ENCODE measurements at places on chromosomes 3 and 15. TPM values are rescaled to one million over a fixed set of nuclear protein-coding genes. Genes with fewer than 3 reads are reported as not detected.

The CCRL2 gene
- not detected for total RNA-seq

The OXTR gene
- total RNA-seq = 24.0 TPM

The SMCO1 gene
- not detected for total RNA-seq

The PCSK6 gene
- 0.55 TPM for total RNA-seq

DNA sequence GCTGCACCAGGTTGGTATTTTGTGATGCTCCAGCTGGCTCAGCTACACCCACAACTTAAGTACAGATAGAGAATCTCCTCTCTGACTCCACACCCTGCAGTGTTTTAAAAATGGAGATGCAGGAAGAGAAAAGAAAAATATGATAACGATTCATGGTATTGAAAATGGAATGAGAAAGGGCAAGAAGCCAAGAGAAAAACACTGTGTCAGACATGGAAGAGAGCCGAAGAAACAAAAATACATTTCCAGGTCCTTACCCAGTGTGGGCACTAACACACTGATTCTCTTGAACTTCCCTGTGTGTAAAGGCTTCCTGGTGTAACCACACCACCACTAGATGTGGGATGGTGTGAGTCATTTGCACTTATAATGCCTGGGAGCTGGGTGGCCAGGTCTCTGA lies 93.1 kb downstream of the GMPS start:
- no peaks in the 10 kb centered on the region for H3K36me3 ChIP-seq
- H3K27ac ChIP-seq = peak overlapping the region; percentile 55
- DNase-seq = no peak
- peaks cover 22% of the 10 kb centered on the region for H3K4me1 ChIP-seq

DNA sequence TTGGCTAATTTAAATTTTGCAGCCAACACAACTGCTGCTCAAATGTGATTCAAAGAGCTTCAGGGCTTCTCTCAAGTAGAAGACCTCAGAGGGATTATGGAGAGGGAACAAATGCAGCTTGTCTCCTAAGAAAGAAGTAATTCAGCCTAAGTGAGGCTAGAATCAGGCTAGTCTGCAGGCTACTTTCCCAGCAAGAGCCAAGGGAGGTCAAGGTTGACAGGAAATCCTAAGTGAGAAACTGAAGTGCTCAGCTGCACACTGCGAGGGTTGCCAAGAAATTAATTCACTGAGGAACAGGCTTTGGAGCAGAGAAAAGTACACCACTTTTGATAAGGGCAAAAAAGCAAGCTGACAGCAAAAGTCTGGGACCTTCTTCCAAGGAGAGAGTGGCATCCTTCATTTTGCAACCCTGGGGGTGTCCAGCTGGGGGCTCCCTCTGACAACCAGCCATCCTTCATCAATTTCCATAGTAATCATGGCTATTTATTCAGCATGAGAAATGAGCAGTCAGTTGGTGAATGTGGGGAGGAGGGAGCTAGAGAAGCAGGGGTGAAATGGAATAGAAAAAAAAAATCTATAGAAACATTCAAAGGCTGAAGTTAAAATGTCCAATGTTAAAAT lies 646.4 kb upstream of the ADAMTS9 start:
- peaks cover 5% of the 10 kb centered on the region for H3K4me1 ChIP-seq
- H3K27ac ChIP-seq = no peak overlapping the region
- no peak for DNase-seq
- peaks cover 28% of the 10 kb centered on the region for H3K27me3 ChIP-seq
- no peaks in the 10 kb centered on the region for H3K36me3 ChIP-seq

DNA sequence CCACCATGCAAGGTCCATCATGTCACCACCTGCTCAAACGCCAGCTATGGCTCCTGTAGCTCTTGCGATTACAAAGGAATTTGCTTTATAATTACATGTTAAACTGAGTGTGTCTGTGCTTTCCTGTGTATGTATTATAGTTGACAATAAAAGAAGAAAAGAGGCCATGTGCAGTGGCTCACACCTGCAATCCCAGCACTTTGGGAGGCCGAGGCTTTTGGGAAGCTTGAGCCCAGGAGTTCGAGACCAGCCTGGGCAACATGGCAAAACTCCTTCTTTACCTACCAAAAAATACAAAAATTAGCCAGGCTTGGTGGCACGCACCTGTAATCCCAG lies 27.0 kb downstream of the ATRIP start:
- H3K4me1 ChIP-seq = peaks cover 22% of the 10 kb centered on the region
- DNase-seq = no peak
- H3K27ac ChIP-seq = peak overlapping the region; percentile 100

GRCh38 chr15:38904298-38904697 lies 339.7 kb upstream of the RASGRP1 start:
- H3K4me3 ChIP-seq = no peak overlapping the region
- H3K27ac ChIP-seq = no peak overlapping the region
- peaks cover 6% of the 10 kb centered on the region for H3K36me3 ChIP-seq
- H3K4me1 ChIP-seq = peaks cover 8% of the 10 kb centered on the region
- DNase-seq = no peak
- no peaks in the 10 kb centered on the region for H3K27me3 ChIP-seq

DNA sequence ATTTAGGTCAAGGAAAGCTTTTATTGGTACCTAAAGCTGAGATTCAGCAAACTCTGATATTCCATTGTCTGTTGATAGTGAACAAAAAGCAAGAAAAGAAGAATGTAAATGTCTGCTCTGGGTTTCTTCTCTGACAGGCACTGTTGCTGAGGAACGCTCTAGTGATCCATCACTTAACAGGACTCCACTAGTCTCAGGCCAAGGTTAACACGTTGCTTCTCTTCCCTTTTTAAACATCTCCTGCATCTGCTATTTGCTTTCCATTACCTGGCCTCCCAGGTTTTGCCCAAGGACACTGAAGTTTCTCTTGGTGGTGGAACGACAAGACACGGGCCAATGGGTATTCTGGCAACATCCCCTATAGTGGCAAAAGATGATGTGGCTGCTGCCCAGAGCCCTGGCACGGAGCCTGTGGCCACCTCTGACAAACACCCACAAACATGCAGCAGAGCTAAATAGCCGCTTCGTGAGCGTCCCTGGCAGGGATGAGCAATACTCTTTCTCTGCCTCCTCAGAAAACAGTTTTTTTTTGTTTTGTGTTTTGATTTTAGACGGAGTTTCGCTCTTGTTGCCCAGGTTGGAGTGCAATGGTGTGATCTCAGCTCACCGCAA lies 97.8 kb upstream of the AKAP13 start:
- no peak overlapping the region for H3K4me3 ChIP-seq
- H3K36me3 ChIP-seq = no peaks in the 10 kb centered on the region
- H3K27ac ChIP-seq = no peak overlapping the region
- peaks cover 2% of the 10 kb centered on the region for H3K4me1 ChIP-seq
- DNase-seq = no peak

DNA sequence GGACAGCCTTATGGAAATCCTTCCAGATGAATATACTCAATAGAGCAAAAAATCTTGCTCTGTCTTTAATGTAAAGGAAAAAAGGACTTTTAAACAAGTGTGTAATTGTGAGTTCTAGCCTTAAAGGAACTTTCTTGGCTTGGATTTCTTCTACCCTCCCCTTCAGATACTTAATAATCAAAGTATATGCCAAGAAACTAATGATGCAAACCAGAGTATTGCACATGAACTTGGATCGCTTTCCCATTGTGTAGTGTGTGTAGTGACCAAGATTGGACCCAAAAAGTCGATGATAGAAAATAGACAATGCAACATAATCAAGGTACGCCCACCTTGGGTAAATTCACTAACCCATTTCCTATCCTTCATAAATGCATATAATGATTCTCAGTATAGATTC lies 123.8 kb downstream of the TIGIT start:
- H3K36me3 ChIP-seq = no peaks in the 10 kb centered on the region
- no peak overlapping the region for H3K4me3 ChIP-seq
- DNase-seq = no peak
- H3K27me3 ChIP-seq = peaks cover 15% of the 10 kb centered on the region

- no peak for DNase-seq
- no peak overlapping the region for H3K4me3 ChIP-seq
- no peak overlapping the region for H3K27ac ChIP-seq
- no peaks in the 10 kb centered on the region for H3K27me3 ChIP-seq
These were observed 14.5 kb downstream of the SPTBN5 start for GRCh38 chr15:41879321-41879845.

GRCh38 chr15:39438799-39439592 lies 141.9 kb upstream of the THBS1 start:
- no peak overlapping the region for H3K4me3 ChIP-seq
- peaks cover 20% of the 10 kb centered on the region for H3K4me1 ChIP-seq
- H3K27ac ChIP-seq = no peak overlapping the region
- no peak for DNase-seq
- H3K36me3 ChIP-seq = no peaks in the 10 kb centered on the region

DNA sequence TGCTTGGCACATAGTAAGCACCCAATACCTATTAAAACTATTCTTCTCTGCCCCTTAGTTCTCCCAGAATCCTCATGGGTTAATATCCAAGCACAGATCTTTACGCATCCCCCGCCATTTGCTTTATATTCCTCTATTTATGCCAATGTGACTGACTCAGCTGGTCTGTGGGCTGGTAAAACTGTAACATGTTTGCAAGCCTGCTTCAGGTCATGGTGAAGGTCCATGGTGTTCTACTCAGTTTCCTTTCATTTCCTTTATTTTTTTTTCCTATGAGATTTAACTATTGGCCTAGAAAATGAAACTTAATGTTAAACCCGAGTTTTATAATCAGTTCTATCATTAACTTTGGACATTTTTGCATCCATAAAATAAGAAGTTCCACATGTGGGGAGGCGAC lies 47.0 kb downstream of the FRMD4B start:
- H3K4me1 ChIP-seq = peaks cover 10% of the 10 kb centered on the region
- no peaks in the 10 kb centered on the region for H3K36me3 ChIP-seq
- DNase-seq = no peak
- no peaks in the 10 kb centered on the region for H3K27me3 ChIP-seq
- H3K4me3 ChIP-seq = no peak overlapping the region

DNA sequence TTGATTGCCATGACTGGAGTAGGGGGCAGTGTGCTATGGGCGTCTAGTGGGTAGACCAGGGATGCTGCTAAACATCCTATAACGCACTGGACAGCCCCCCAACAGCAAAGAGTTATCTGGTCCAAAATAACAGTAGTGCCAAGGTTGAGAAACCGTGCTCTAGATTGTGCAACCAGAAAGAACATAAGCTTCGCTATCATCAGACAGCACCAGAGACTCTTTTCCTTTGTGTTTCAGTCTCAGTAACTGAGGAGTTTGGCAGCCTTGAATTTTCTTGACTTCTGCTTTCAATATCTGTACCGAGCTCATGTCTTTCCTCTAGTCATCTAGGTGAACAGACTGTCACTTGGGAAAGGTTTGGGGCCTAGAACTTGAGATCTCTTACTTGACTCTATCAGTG lies 8.8 kb downstream of the ARID3B start:
- peaks cover 18% of the 10 kb centered on the region for H3K36me3 ChIP-seq
- no peak overlapping the region for H3K4me3 ChIP-seq
- DNase-seq = no peak
- H3K4me1 ChIP-seq = peaks cover 16% of the 10 kb centered on the region
- peaks cover 3% of the 10 kb centered on the region for H3K27me3 ChIP-seq

DNA sequence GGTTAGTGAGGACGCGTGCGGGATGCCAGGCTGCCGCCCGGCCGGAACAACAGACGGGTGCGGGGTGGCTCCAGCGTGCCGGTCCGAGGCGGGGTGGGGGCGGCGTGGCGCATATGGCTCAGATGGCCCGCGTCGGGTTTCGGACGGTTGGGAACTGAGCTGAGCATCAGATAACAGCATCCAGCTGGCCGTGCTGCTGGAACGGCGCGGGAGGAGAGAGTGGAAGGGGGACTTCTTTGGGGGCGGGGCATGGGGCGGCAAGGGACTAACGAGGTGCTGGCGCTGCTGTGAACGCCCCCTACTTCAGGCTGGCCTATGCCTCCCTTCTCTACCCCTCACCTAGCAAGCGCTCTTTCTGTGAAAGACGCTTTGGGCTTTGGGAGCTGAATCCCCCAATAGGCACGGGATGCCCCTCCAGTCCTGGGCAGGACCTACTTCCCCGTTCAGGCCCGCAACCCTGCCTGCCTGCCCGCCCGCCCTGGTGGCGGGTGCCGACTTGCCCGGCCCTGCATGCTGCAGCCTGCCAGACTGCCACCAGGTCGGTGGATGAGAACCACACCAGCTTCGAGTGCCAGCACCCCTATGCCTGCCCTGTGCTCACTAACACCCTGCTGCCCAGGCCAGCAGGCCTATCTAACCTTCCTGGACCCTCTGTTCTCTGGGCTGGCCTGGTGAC lies 542 bp downstream of the INKA1 start:
- peaks cover 54% of the 10 kb centered on the region for H3K4me1 ChIP-seq
- H3K27me3 ChIP-seq = peaks cover 8% of the 10 kb centered on the region
- DNase-seq = no peak

DNA sequence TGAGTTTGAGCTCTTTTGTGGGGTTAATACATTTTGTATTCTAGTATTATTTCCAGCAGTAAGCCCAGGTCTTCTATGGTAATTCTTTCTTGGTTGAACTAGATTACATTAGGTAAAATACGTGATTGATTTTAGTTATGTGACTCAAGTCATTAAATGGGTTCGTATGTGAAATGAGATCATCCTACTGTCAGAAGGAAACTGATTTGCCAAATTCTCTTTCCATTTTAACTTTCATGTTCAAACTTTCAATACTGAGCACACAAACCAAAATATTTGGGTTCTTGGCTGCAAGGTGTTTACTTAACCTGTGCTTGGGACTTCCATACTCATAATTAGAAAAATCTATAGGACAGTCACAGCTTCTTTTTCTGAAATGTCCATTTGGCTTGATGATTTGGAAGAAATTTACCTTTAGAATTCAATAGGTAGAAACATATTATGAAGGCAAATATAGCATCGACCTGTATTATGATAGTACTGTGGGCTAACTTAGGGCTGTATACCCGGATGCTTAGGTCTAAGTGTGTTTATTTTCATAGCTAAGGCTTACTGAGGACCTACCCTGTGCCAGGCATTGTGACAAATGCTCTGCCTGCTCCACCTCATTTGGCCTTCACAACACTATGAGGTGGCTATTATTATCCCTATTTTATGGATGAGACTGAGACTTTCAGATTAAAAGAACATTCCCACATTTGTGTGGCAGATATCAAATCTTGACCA lies 631.8 kb upstream of the GRM7 start:
- no peak overlapping the region for H3K4me3 ChIP-seq
- H3K4me1 ChIP-seq = no peaks in the 10 kb centered on the region
- no peaks in the 10 kb centered on the region for H3K27me3 ChIP-seq

GRCh38 chr3:48966876-48967361 lies 23.1 kb upstream of the P4HTM start:
- no peak for DNase-seq
- peaks cover 5% of the 10 kb centered on the region for H3K4me1 ChIP-seq
- no peak overlapping the region for H3K27ac ChIP-seq
- peaks cover 46% of the 10 kb centered on the region for H3K36me3 ChIP-seq

- no peak overlapping the region for H3K27ac ChIP-seq
- DNase-seq = no peak
- peaks cover 11% of the 10 kb centered on the region for H3K4me1 ChIP-seq
These were observed 327.5 kb upstream of the UMPS start for GRCh38 chr3:124402791-124403190.

Measured in osteocyte (in vitro differentiated cells).